ENCODE measurements at places on chromosomes 1 and 21. TPM values are rescaled to one million over a fixed set of nuclear protein-coding genes. Genes with fewer than 3 reads are reported as not detected.
A peak's percentile ranks its signal among the peaks of the same experiment; 100 is the strongest.

GRCh38 chr1:3068564-3069431, at the start of gene PRDM16:
Gene PRDM16 (plus strand): TSS chr1:3069203. CDS start chr1:3069260, 57 bp downstream.
- no peak within 1 kb of the TSS for H3K27ac ChIP-seq
- H3K27me3 ChIP-seq = peaks cover 85% of the 10 kb centered on the region
- H3K36me3 ChIP-seq = no peaks in the 10 kb centered on the region
- no peaks in the 10 kb centered on the region for H3K4me1 ChIP-seq
- peak; percentile 57 for DNase-seq

DNA sequence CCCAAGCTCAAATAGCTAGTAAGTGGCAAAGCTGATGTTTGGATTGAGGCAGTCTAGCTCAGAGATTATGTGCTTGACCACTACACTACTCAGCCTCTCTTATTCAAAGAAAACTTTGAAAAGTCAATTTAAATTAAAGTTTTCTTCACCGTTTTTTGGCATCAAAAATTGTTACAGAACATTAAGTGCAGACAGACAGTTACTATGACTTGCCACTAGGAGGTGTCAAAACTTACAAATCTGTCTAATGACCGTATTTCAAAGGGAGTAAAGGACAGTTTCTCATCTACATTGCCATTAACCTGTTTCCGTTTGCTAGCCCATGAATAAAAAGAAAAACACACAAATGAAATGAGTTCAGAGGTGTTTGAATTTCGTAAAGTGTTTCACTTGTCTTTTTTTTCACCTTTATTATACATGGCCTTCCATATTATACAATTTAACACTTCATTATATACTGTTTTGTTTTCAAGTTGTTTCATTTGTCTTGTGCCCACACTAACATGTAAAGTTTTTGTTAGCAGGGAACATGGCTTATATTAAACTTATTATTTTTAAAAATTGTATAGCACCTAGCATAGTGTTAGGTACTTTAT, 57.4 kb upstream of the MTF2 start:
- DNase-seq = peak; percentile 74
- no peaks in the 10 kb centered on the region for H3K27me3 ChIP-seq
- no peaks in the 10 kb centered on the region for H3K36me3 ChIP-seq

DNA sequence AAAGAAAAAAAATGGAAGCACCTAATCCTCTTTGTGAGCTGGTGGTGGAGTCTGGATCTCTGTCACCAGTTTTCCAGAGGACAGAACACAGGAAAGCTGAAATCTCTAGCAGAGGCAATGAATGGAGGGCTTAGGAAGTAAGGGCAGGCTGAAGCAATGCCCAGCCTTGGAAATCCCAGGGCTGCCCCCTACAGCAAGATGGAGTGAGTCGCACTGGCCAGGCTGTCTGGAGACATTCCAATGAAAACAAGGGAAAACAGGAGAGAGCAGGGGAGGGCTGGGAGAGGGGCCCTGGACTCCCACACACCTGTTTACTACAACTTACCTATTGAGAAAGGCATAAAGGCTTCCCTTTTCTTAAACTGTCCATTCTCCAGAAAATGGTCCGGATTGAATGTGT, 25.9 kb downstream of the CYP2J2 start:
- H3K27ac ChIP-seq = no peak overlapping the region
- no peak overlapping the region for H3K4me3 ChIP-seq
- no peaks in the 10 kb centered on the region for H3K36me3 ChIP-seq
- peak; percentile 22 for DNase-seq
- no peaks in the 10 kb centered on the region for H3K4me1 ChIP-seq
- H3K27me3 ChIP-seq = no peaks in the 10 kb centered on the region

DNA sequence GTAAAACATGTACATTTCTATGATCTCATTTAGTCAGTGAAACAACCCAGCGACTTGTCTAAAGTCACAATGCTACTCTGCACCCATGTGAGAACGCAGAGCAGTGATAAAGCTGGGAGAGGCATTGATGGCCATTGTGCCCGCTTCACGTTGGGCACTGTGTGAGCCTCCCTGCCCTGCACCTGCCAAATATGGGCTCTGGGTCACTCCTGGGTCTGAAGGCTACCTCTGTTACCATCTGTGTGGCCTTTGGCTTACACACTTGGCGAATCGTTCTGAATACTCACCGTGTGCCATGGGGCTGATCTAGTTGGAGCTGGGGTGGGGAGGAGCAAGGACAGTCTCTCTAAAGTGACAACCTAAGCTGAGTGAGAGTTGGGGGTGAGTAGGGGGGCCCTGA, 29.9 kb downstream of the PCSK9 start:
- no peak for DNase-seq
- no peaks in the 10 kb centered on the region for H3K27me3 ChIP-seq
- H3K4me3 ChIP-seq = no peak overlapping the region
- no peak overlapping the region for H3K27ac ChIP-seq
- H3K4me1 ChIP-seq = no peaks in the 10 kb centered on the region
- H3K36me3 ChIP-seq = peaks cover 73% of the 10 kb centered on the region

DNA sequence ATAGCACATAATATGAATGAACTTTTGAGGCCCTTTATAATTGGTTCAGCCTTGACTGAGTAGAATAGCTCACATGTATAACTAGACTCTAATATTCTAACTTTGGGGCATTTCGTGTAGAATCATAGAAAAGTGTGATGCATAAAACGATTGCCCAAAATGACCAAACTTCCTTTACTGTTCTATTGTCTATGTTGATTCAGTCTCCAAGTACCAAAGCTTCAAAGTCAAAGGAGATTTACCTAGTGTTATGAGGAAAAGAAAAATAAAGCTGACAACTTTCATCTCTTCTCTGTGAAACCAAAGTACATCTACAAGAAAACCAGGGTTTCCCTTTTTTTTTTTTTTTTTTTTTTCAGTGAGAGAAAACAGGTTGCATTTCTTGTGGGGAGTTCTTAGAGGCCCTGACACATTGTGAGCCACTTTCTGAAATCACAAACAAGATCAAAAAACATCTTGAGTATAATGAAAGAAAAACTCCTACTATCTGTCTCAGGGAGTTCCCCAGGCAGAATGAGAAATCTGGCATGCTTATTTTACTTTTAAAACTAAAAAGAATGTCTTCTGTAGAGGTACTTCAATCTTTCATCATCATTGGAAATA, 183.4 kb downstream of the TNFSF18 start:
- H3K4me3 ChIP-seq = no peak overlapping the region
- no peak for DNase-seq
- H3K4me1 ChIP-seq = no peaks in the 10 kb centered on the region
- no peak overlapping the region for H3K27ac ChIP-seq

- no peaks in the 10 kb centered on the region for H3K4me1 ChIP-seq
- no peaks in the 10 kb centered on the region for H3K36me3 ChIP-seq
- H3K4me3 ChIP-seq = no peak overlapping the region
- DNase-seq = no peak
- no peak overlapping the region for H3K27ac ChIP-seq
- no peaks in the 10 kb centered on the region for H3K27me3 ChIP-seq
Observed at GRCh38 chr1:1089731-1090423, 15.8 kb upstream of the RNF223 start.

DNA sequence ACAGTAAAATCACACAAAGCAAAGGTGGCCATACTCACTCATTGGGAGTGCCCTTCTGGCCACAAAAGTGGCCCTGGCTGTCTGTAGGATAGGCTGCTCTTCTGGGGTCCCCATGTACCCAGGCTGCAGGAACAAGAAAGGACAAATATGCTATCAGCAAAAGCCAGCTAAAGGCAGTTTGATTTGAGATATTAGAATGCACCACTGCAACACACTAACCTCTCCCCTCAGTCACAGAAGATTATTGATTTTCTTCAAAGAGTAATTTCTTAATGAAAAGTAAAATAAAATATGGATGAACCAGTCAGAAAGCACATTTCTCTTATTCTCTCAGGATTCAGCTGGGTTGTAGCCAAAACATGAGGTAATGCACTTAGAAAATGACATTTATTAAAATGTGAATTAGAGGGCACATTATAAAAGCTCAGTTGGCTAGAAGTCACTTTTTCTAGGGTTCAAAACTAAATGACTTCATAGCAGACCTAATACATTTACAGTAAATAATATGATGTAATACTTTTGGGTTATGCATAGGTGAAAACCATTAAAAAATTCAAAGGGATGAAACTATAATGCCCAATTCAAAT, 140.8 kb downstream of the LHX8 start:
- H3K36me3 ChIP-seq = no peaks in the 10 kb centered on the region
- H3K4me1 ChIP-seq = no peaks in the 10 kb centered on the region
- H3K27ac ChIP-seq = no peak overlapping the region
- H3K27me3 ChIP-seq = no peaks in the 10 kb centered on the region
- no peak for DNase-seq

DNA sequence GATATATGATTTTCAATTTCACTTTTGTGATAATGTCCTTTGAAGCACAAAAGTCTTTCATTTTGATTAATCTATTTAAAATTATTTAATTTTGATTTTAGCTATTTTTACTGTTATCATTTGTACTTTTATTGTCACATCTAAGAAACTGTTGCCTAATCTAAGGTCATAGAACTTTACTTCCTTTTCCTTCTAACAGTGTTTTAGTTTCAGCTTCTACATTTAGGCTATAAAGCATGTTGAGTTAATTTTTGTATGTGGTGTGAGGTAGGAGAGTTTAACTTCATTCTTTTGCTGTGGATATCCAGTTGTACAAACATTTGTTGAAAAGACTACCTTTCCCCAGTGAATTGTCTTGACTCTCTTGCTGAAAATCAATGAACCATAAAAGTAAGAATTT, 204.5 kb downstream of the TM2D1 start:
- no peaks in the 10 kb centered on the region for H3K36me3 ChIP-seq
- no peaks in the 10 kb centered on the region for H3K27me3 ChIP-seq
- DNase-seq = no peak
- H3K4me3 ChIP-seq = no peak overlapping the region
- no peak overlapping the region for H3K27ac ChIP-seq

DNA sequence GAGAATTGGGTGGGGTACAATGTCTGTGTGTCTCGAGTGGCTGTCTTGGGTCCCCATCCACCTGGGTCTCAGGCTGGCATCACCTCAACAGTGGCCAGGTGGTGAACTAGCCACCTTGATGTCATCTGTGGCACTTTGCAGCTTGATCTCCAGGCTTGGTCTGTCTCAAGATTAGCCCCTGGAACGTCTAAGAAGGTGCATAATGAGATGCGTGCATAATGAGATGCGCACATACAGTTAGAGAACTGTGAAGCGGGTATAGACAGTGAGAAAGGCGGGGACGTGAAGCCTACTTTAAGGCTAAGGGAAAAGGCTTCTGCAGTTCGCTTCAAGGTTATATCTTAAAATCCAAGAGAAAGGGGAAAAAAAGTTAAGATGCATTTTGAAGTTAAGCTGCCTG, 98.7 kb downstream of the WDR4 start:
- peak; percentile 18 for DNase-seq
- H3K4me3 ChIP-seq = peak overlapping the region; percentile 38

DNA sequence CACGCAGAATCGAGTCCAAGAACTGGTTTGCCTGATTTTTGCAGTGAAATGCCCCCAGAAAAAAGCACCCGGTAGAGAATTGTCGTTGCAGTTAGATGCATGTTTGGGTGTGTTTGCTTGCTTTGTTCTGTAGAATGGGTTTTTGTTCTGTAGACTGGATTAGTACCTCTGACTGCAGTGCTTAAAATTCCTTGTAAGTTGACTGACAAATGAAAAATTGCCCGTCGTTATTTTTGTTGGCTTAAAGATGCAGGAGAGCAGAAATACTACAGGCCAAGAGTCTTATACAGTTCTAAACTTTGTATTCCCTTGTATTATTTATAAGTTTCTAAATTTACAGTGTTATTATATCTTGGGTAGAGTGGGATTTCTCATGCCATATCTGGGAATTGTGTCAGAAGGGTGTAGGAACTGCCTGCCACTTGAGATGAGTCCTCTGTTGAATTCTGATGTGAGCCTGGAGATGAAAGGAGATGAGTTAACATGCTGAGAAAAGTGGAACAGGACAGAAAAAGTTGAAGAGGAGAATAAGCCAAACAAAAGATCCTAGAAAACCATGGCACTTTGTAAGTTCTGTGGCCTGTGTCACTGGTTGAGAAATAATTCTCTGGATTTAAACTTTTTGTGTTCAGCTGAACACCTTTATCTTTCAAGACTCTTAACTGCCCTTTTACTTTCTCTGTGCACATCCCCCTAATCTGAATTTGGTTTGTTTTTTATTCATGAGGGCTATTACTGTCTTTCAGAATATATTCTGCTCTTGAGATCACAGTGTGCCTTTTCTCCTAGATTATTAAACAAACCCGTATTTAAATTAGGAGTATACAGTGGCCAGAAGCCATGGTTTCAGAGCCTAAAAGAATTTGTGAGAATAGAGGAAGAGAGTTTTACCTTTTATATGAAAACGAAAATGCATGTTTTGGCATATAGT, 1.4 kb downstream of the DESI2 start:
- peak; percentile 11 for DNase-seq
- peak overlapping the region; percentile 94 for H3K27ac ChIP-seq
- peaks cover 10% of the 10 kb centered on the region for H3K36me3 ChIP-seq
- H3K4me3 ChIP-seq = peak overlapping the region; percentile 91
- H3K4me1 ChIP-seq = peaks cover 17% of the 10 kb centered on the region
- no peaks in the 10 kb centered on the region for H3K27me3 ChIP-seq

DNA sequence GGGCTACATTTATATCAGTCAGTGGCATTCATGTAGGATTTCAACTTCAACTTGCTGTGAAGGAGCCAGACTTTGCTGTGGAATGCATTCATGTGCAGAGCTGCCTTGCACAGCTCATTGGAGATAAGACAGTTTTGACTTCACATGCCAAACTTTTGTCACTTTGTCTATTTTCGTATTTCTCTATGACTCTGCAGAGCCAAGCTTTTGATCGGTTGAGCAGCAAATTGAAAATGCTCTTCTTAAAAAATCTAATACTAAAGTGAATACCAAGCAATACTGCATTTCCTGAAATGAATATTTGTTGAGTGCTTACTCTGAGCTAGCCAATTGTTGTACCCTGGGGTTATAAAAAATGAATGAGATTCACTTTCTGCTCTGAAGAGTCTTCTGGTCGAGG, 388.7 kb downstream of the ST6GALNAC3 start:
- DNase-seq = no peak
- no peaks in the 10 kb centered on the region for H3K4me1 ChIP-seq
- no peak overlapping the region for H3K4me3 ChIP-seq
- H3K36me3 ChIP-seq = no peaks in the 10 kb centered on the region

- no peaks in the 10 kb centered on the region for H3K36me3 ChIP-seq
- H3K4me3 ChIP-seq = no peak overlapping the region
- DNase-seq = peak; percentile 72
- no peaks in the 10 kb centered on the region for H3K27me3 ChIP-seq
- no peaks in the 10 kb centered on the region for H3K4me1 ChIP-seq
Observed at GRCh38 chr21:39518055-39518846, 66.5 kb downstream of the SH3BGR start.

GRCh38 chr1:207034998-207035397, 2.4 kb upstream of the C1orf116 start:
- no peak overlapping the region for H3K4me3 ChIP-seq
- no peak overlapping the region for H3K27ac ChIP-seq
- H3K4me1 ChIP-seq = peaks cover 8% of the 10 kb centered on the region
- DNase-seq = no peak
- H3K36me3 ChIP-seq = no peaks in the 10 kb centered on the region
- peaks cover 50% of the 10 kb centered on the region for H3K27me3 ChIP-seq

GRCh38 chr1:160560806-160561205, 18.5 kb downstream of the CD84 start:
- no peaks in the 10 kb centered on the region for H3K4me1 ChIP-seq
- no peaks in the 10 kb centered on the region for H3K36me3 ChIP-seq
- no peak for DNase-seq
- peaks cover 46% of the 10 kb centered on the region for H3K27me3 ChIP-seq
- no peak overlapping the region for H3K27ac ChIP-seq

The OR2T35 gene
- total RNA-seq = not detected

The BLACAT1 gene
- 0.45 TPM for total RNA-seq

The BRDT gene
- total RNA-seq = not detected

The MAEL gene
- total RNA-seq = not detected

The TSTD1 gene
- total RNA-seq = 1.3 TPM

The IFFO2 gene
- 16.3 TPM for total RNA-seq

The EXTL1 gene
- total RNA-seq = 0.07 TPM

The CITED4 gene
- 1.9 TPM for total RNA-seq

The LCE2A gene
- total RNA-seq = not detected

The IL6R gene
- 1.6 TPM for total RNA-seq

The GPR52 gene
- 0.90 TPM for total RNA-seq

The AMY1B gene
- total RNA-seq = not detected

The MAP7D1 gene
- total RNA-seq = 206 TPM
